ENCODE measurements at places on chromosomes 3 and 15.

- H3K4me1 ChIP-seq, result peaks cover 8% of the 10 kb centered on the region
- no peak for DNase-seq
- no peaks in the 10 kb centered on the region for H3K27me3 ChIP-seq
- no peaks in the 10 kb centered on the region for H3K36me3 ChIP-seq
- no peak overlapping the region for H3K4me3 ChIP-seq
- peak overlapping the region; percentile 29 for H3K27ac ChIP-seq
Observed at GRCh38 chr15:73078722-73079121, 26.5 kb downstream of the NEO1 start.

- no peaks in the 10 kb centered on the region for H3K4me1 ChIP-seq
- H3K36me3 ChIP-seq, result no peaks in the 10 kb centered on the region
- no peak overlapping the region for H3K27ac ChIP-seq
- H3K4me3 ChIP-seq, result no peak overlapping the region
Observed at GRCh38 chr3:174266476-174266875, 592.7 kb upstream of the NAALADL2 start.

DNA sequence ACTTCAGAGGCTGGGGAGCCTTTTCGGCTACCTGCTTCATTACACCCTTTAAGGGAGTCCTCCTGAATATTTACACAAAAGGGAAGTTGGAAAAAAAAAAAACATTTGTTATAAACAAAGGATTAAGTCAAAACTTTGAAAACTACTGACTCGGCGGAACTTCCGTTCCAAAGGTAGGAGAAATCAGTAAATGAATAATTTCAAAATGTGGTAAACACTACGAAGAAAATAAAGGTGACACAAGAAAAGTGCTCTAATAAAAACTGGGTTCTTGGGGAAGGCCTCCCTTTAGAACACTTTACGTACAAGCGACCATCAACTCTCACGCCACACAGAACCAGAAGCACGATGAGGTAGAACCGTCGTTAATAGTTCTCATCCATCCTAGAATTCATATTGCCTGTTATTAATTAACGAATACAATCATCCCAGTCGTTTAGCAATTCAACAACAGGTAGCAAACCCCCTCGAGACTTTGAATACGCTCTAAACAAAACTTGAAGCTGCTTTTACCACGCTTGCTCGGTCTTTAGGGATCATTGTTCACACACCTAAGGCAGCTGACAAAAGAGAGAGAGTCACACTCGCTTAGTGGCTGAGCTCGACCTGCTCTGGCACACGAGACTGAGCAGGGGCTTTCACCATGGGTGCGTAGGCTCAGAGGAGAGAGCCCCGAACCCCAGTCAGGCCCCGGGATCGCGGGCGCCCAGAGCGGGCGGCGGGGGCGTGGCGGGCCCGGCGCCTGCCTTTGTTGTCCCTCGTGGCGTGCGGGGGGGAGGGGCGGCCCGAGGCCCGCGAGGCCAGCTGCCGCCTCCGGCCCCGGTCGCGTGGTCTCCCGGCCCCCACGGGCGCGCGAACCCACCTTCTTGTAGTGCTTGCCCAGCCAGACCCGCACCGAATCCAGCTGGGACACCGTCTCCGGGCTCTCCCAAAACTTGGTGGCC lies 680 bp downstream of the SMARCC1 start:
- H3K4me1 ChIP-seq, result no peaks in the 10 kb centered on the region
- peaks cover 10% of the 10 kb centered on the region for H3K36me3 ChIP-seq
- peak overlapping the region; percentile 67 for H3K4me3 ChIP-seq
- H3K27me3 ChIP-seq, result no peaks in the 10 kb centered on the region

DNA sequence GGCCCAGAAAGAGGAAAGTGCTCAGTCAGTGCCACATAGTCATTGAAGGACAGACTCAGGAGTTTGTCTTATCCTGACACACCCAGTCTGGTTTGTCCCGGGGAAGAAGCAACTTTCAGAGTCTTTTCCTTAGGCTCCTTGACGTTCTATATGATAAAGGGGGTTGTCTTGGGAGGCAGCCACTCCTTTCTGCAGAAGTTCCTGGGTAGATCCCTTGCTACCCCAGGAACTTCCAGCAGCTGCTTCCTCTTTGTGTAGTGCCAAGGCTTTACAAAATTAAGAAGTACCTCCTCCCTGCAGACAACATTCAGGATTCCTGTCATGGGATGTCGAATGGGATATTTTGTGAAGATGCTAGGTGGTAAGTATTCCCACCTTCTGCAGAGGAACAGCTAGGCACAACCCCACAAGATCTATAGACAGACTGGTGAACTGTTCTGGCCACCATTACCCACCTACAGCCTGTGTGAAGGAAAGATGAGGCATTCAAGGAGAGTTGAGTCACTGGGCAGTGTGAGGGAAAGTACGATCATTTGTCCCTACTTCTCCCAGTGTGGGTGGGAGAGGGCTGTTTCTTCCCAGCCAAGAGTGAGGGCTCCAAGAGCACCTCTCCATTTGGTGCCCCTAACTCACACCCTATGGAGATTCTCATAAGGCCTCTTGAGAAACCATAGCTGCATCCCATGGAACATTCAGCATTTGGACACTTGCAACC lies 11.3 kb downstream of the TMEM266 start:
- no peak overlapping the region for H3K4me3 ChIP-seq
- H3K27me3 ChIP-seq, result no peaks in the 10 kb centered on the region
- no peak overlapping the region for H3K27ac ChIP-seq
- no peaks in the 10 kb centered on the region for H3K36me3 ChIP-seq

DNA sequence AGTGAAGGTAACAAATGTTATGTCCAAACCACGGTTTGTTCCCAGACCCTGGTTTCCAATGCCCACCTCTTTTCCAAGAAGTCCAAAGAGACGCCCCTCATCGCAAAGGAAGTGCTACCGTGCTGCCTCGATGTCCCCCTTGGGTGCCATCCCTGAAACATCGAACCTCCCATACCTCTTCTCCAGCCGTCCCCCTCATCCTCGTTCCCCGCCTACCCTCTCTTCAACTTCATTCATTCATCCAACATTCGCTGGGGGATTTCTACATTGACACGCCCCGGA lies 467 bp downstream of the TIPIN start:
- peaks cover 3% of the 10 kb centered on the region for H3K36me3 ChIP-seq
- H3K4me1 ChIP-seq, result peaks cover 3% of the 10 kb centered on the region
- H3K27me3 ChIP-seq, result no peaks in the 10 kb centered on the region
- H3K4me3 ChIP-seq, result peak overlapping the region; percentile 64

GRCh38 chr3:177231242-177231641 lies 34.0 kb upstream of the TBL1XR1 start:
- H3K27ac ChIP-seq, result no peak overlapping the region
- no peaks in the 10 kb centered on the region for H3K27me3 ChIP-seq
- H3K4me1 ChIP-seq, result no peaks in the 10 kb centered on the region
- H3K4me3 ChIP-seq, result no peak overlapping the region

DNA sequence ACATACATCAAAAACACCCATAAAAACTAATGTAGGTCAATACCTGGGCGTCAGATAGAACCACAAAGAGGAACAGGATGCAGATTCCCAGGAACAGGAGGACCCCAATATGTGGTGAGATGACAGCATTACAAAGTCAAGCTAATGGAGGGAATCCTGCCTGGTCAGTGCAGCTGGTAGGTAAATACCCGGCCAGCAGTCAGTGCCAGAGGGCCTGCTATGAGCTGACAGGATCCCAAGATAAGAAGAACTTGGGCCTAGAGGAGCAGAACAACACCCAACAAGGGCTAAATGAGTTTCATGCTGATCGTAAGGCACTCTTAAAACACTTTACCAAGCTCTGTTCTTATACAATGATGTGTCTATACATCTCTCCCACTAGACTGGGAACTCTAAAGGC lies 61.2 kb upstream of the KCNMB2 start:
- no peaks in the 10 kb centered on the region for H3K27me3 ChIP-seq
- no peak overlapping the region for H3K27ac ChIP-seq
- no peaks in the 10 kb centered on the region for H3K36me3 ChIP-seq
- DNase-seq, result no peak
- peaks cover 4% of the 10 kb centered on the region for H3K4me1 ChIP-seq
- H3K4me3 ChIP-seq, result no peak overlapping the region

GRCh38 chr3:147654827-147655226 lies 245.7 kb downstream of the ZIC1 start:
- no peaks in the 10 kb centered on the region for H3K27me3 ChIP-seq
- H3K4me3 ChIP-seq, result no peak overlapping the region
- no peak for DNase-seq
- peaks cover 3% of the 10 kb centered on the region for H3K4me1 ChIP-seq

- H3K4me1 ChIP-seq, result peaks cover 14% of the 10 kb centered on the region
- no peak overlapping the region for H3K27ac ChIP-seq
- DNase-seq, result no peak
Observed at GRCh38 chr15:90142216-90143165, 40.2 kb upstream of the IDH2 start.

DNA sequence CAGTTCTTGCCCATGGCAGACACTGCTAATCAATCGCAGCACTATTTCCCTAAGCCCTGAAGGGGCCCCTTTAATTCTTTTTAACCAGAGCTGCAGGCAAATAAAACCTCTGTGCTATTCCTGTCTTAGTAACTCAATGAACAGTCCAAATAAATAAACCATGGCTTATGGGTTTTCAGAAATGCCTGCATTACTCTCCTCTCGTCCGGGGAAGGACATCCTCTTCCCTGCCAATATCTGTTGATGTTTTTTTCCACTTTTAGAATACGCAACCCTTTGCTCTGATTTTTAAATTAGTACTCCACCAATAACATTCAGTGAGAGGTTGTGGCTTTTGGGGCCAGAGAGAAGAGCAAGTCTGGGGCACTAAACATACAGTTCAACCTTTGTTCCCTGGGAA lies 35.2 kb upstream of the PRICKLE2 start:
- no peak for DNase-seq
- H3K27ac ChIP-seq, result no peak overlapping the region
- no peak overlapping the region for H3K4me3 ChIP-seq

DNA sequence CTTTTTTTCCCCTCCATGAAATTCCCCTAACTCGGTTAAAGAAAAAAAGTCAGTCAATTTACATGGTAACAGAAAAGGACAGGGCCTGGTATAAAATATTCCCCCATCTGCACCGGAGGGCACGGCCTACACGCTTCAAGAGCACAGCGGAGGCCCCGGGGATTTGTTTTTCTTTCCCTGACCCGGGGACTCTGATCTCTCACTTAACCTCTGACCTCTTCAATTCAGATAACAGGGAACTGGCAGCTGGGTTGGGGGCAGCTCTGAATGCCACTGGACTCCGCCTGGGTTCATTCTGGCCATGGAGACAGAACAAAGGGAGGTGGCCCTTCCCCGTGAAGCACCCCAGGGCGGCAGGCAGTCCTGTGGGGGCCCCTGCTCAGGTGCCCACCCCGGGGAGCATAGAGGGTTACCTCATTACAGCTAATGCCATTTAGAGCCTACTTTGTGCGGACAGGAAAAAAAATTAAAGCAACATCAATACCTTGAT lies 257.5 kb downstream of the SHQ1 start:
- no peak overlapping the region for H3K27ac ChIP-seq
- DNase-seq, result no peak
- no peak overlapping the region for H3K4me3 ChIP-seq
- no peaks in the 10 kb centered on the region for H3K27me3 ChIP-seq
- H3K4me1 ChIP-seq, result peaks cover 13% of the 10 kb centered on the region

DNA sequence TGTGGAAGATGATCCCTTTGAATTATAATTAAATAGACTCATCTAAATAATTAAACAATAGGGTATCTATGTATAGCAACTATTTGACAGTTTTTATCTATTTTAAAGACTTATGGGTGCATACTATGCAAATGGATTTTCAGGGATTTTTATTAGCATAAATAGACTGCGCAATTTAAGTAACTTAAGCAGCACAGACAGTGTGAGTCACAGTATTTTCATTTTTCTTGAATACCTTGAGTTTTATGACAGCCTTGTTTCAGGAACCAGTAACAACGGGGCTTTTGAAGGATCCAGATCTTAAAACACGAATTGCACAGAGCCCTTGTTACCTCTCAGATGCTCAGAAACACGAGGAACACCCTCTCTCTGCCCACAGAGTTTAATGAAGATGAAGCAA lies 175.5 kb upstream of the CD96 start:
- no peak overlapping the region for H3K4me3 ChIP-seq
- no peaks in the 10 kb centered on the region for H3K36me3 ChIP-seq
- no peaks in the 10 kb centered on the region for H3K4me1 ChIP-seq
- no peaks in the 10 kb centered on the region for H3K27me3 ChIP-seq
- no peak overlapping the region for H3K27ac ChIP-seq

- H3K36me3 ChIP-seq, result no peaks in the 10 kb centered on the region
- H3K27me3 ChIP-seq, result no peaks in the 10 kb centered on the region
- H3K4me1 ChIP-seq, result peaks cover 10% of the 10 kb centered on the region
- H3K27ac ChIP-seq, result peak overlapping the region; percentile 74
- DNase-seq, result no peak
Observed at GRCh38 chr3:155853214-155854140, 750 bp downstream of the SLC33A1 start.

- no peaks in the 10 kb centered on the region for H3K27me3 ChIP-seq
- peaks cover 50% of the 10 kb centered on the region for H3K36me3 ChIP-seq
- no peak overlapping the region for H3K27ac ChIP-seq
Observed at GRCh38 chr3:31600431-31600830, 67.7 kb downstream of the STT3B start.

- no peak overlapping the region for H3K4me3 ChIP-seq
- H3K36me3 ChIP-seq, result no peaks in the 10 kb centered on the region
- H3K27ac ChIP-seq, result no peak overlapping the region
- H3K27me3 ChIP-seq, result no peaks in the 10 kb centered on the region
- no peaks in the 10 kb centered on the region for H3K4me1 ChIP-seq
Observed at GRCh38 chr3:41600616-41601015, 361.3 kb downstream of the ULK4 start.

- DNase-seq, result no peak
- H3K4me3 ChIP-seq, result no peak overlapping the region
- H3K36me3 ChIP-seq, result no peaks in the 10 kb centered on the region
- H3K4me1 ChIP-seq, result no peaks in the 10 kb centered on the region
Observed at GRCh38 chr15:81030301-81030750, 29.6 kb downstream of the TLNRD1 start.

- DNase-seq, result peak; percentile 0
- no peaks in the 10 kb centered on the region for H3K4me1 ChIP-seq
- no peaks in the 10 kb centered on the region for H3K27me3 ChIP-seq
- no peak overlapping the region for H3K27ac ChIP-seq
- no peak overlapping the region for H3K4me3 ChIP-seq
- no peaks in the 10 kb centered on the region for H3K36me3 ChIP-seq
Observed at GRCh38 chr15:86489981-86490380, 410.3 kb downstream of the AGBL1 start.

DNA sequence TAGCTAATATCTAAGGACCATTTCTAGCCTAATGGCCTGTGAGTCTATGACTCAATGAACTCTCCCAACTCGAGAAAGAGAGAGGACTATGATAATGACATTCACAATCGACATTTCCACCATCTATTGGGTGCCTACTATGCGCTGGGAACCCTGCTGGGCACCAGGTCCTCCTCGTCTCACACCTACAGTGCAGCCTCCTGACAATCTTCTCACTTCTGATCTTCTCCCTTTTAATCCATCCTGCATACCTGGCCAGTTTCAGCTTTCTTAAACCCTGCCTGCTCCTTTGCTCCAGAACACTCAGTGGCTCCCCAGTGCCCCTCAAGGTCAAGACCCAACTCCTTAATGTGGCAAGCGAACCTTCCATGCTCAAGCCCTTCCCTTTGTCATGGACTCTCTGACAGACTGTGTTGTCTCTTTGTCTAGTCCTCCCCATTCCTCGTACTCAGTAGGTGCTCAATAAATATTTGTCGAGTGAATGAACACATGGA lies 3.5 kb upstream of the SLC6A1 start:
- no peaks in the 10 kb centered on the region for H3K36me3 ChIP-seq
- peaks cover 27% of the 10 kb centered on the region for H3K27me3 ChIP-seq
- H3K4me3 ChIP-seq, result no peak overlapping the region
- H3K27ac ChIP-seq, result no peak overlapping the region

- DNase-seq, result no peak
- H3K36me3 ChIP-seq, result no peaks in the 10 kb centered on the region
- no peak overlapping the region for H3K27ac ChIP-seq
Observed at GRCh38 chr3:195568630-195569029, 15.1 kb downstream of the APOD start.

All from SK-N-SH (cell line).